ENCODE measurements at places on chromosomes 16 and 17.

GRCh38 chr17:48229936-48230335 is 122.4 kb downstream of the SNX11 start:
- DNase-seq = no peak

DNA sequence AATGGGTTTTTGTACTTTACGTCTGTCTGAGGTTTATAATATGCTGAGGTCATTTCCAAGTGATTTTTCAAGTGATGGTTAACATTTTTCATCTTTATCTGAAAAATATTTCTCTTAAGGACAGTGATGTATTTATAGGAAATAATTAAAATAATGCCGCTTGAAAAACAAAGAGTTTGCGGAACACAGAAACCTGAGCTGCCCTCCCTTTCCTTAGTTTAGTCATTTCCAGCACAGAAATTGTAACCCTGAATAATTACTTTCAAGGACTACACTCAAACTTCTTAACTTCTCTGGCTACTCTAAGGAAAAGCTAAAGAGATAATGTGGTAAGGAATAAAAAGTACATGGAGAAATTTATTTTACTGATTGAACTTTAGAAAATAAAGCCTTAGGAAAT is 54.6 kb downstream of the MRTFB start:
- no peak for DNase-seq

GRCh38 chr16:14302031-14302398 is 230.9 kb downstream of the MRTFB start:
- peak; percentile 40 for DNase-seq

DNA sequence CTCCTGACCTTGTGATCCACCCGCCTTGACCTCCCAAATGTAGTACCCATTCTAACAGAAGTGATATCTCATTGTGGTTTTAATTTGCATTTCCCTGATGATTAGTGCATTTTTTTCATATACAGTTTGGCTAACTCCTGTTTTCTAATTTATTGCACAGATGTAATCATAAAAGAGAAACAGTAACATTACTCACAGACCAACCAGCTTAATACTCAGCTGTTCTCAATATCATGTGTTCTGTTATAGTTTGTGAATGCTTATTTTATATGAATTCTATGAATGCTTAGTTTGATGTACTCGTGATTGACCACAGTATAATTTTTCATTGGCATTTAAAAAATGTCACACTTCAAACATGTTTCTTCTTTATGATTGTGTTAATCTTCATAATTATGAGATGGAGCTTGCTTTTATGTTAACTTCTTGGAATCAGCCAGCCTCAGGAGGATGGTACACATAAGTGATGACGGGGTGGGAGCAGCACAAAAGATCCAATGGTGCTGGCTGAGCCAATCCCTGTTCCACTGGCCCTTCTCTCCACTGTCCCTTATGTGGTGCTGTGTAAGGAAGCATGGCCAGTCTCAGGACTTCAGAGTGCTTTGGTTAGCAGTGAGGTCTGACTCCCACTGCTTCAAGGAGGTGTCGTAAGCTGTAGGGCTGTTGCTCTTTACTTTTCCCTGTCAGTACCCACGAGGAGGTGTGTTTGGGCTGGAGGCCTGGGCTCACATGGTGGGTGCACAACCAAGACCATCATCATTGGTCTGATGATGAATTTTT is 191.0 kb downstream of the SPECC1 start:
- no peak for DNase-seq

DNA sequence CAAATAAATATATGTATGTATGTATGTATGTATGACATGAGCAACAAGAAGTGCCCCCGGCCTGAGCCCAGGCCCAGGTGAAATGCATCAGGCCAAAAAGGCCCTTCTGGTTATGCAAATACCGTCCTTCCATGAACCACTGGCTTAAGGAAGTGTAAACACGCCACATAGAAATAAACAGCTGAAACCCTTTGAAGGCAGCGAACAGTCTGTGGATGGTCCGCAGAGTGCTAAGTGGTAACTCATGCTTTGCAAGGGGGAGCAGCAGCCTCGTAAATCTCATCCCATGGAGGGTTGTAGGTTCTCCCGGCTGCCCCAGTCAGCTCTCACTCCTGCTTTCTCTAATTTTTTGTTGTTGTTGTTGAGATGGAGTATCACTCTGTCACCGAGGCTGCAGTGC is 36.7 kb downstream of the COTL1 start:
- DNase-seq = no peak

- DNase-seq = no peak
Measured at GRCh38 chr17:64686705-64687104, 24.6 kb upstream of the SMURF2 start.

GRCh38 chr16:67029254-67030096 is 526 bp downstream of the CBFB start:
- DNase-seq = peak; percentile 41

DNA sequence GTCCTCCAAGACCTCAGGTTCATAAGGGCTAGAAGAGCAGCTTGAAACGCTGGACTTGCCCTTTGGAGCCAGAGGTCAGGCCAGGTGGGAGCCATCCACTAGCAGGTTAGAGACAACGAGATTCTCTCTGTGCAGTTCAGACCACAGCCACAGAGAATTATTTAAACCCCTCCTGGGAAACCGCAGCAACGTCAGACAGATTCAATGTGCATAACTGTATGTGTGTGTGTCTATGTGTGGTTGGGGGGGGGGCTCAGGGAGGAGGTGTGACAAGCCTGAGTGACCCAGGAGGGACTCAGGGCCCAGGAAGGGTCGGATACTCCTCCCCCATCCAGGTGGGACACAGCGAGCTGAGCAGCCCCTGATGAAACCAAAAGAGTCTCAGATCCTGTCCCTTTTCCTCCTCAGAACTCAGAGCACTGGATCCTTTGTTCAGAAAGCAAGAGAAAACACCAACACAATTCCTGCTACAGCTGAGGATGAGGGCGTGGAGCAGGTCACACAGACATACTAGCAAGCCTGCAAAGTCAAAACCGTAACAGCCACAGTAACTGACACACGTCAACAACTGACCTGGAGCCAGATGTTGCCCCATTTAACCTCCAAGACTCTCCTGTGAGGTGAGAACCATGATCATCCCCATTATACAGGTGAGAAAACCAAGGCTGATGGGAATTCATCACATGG is 66.8 kb downstream of the XYLT1 start:
- DNase-seq = no peak

DNA sequence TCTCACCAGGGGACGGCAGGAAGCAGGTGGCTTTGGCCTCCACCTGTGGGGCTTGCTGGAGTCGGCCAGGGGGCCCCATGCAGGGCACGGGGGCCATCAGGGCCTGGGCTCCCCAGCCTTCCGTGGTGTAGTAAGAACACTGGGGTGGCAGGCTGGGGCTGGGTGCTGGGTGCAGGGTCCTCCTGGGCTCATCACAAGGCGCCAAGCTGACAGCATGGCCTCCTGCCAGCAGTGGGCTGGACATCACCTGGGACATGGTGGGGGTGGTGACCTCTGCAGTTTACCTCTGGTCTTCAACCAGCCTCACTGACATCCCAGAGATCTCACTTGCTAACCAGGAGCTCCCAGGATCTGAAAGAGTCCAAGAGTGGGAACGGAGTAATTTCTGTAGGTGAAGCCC is 5.3 kb downstream of the TNS4 start:
- DNase-seq = no peak

- no peak for DNase-seq
Measured at GRCh38 chr17:48603959-48604769, 622 bp downstream of the HOXB6 start.

DNA sequence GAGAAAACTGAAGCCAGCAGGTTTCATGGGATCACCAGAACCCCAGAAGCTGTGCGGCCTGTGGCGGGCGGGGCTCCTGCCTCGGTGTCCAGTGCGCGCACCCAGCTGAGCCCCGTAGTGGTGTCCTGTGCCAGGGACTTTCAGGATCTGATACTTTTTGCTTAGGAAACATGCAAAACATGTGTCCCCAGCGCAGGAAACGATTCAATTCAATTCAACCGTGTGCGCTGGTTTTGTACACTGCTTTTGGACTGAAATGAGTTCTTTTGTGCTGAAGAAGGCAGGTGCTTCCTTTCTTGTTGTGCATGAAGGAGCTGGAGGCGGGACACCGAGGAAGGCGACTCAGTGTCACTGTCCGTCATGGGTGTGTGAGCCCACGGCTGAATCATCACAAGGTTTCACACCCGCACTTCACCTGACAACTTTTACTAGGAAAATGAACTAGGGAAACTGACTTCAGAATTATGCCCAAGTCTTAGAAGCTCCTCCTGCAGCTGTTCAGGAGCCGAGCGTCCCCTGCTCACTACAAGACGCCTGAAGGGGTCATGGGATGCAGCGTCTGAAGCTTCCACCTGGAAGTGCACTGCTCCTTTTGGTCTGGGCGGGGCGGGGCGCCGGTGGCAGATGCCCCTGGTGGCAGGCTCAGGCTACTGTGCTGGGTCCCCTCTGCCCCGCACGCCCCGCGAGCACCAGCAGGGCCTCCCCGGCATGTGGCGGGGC is 31.4 kb upstream of the ZNF750 start:
- no peak for DNase-seq

DNA sequence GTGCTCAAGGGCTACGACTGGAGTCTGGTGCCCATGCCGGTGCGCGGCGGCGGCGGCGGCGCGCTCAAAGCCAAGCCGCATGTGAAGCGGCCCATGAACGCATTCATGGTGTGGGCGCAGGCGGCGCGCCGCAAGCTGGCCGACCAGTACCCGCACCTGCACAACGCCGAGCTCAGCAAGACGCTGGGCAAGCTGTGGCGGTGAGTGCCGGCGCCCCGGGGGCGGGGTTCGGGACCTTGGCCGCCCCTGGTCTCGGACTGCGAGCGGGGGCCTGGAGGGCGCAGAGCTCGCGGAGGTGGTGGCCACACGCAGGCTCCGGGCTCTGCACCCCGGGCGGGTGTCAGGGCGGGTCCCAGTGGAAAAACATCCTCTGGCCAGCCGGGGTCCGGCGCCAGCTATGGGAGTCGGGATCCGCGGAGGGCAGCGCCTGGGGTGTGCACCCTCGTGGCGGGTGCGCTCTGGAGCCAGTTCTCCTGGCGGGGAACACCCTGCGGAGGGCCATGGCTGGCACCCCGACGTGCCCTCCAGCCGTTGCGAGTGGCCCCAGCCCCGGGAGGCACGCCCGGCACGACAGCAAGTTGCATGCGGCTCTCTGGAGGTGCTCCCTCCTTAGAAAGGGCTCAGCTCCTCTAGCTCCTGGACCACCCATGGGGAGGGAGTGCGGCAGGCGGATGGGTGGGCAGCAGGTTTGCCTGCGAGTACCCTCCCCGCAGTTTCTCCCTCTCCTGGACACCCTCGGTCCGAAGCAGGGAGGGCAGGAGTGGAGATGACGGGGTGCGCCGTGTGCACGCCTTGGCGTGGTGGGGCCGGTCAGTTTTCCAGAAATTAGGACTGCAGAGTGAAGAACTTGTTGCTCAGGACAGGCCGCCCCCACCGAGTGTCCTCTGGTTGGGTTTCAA is 824 bp downstream of the SOX8 start:
- DNase-seq = no peak

DNA sequence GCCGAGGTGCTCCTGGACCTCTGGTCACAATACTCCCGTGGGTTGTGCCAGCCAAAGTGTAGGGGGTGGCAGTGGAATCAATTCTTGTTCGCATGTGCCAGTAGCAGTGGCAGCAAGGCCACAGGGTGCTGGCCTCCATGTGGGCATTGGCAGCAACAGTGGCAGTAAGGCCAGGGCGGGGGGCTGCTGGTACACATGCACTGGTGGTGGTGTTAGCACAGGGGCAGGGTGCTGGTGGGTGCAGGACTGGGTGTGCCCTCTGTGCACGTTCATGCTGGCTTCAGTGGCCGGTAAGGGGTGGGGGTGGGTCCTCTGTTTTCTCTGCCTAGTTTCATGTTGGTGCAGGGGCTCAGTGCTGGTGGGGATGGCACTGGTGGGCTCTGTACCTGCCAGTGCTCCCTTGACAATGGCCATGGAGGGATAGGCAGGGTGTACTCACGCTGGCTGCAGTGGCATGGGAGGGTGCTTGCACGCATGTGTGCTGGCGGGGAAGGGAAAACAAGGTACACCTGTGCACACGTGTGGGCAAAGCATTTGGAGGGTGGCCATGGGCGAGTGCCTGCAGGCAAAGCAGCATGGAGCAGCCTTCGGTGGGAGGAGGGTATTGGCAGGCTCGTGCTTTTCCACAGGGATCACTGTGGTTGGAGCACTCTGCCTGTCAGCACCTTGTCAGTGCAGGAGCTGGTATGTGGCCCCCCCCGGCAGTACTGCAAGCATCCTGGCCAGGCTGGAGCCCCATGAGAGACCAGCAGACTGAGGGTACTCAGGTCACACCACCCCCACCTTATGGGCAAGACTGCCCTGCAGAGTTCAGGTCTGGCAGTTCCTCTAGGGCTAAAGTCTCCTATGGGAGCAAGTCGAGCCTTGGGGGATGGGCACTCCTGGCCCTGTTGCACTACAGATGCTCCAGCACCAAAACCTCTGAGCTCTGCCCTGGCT is 35.8 kb downstream of the NF1 start:
- DNase-seq = no peak

- DNase-seq = no peak
Measured at GRCh38 chr16:83626204-83626603, 181.6 kb upstream of the HSBP1 start.

- DNase-seq = no peak
Measured at GRCh38 chr16:24769806-24770205, 40.4 kb downstream of the TNRC6A start.

- DNase-seq = no peak
Measured at GRCh38 chr17:56824503-56824902, 9.2 kb downstream of the C17orf67 start.

- DNase-seq = peak; percentile 27
Measured at GRCh38 chr17:41975099-41976083, 8.8 kb downstream of the CNP start.

- no peak for DNase-seq
Measured at GRCh38 chr17:34750004-34750403, 170.6 kb downstream of the TMEM132E start.

- DNase-seq = no peak
Measured at GRCh38 chr17:77579682-77580081, 378.8 kb upstream of the TNRC6C start.

DNA sequence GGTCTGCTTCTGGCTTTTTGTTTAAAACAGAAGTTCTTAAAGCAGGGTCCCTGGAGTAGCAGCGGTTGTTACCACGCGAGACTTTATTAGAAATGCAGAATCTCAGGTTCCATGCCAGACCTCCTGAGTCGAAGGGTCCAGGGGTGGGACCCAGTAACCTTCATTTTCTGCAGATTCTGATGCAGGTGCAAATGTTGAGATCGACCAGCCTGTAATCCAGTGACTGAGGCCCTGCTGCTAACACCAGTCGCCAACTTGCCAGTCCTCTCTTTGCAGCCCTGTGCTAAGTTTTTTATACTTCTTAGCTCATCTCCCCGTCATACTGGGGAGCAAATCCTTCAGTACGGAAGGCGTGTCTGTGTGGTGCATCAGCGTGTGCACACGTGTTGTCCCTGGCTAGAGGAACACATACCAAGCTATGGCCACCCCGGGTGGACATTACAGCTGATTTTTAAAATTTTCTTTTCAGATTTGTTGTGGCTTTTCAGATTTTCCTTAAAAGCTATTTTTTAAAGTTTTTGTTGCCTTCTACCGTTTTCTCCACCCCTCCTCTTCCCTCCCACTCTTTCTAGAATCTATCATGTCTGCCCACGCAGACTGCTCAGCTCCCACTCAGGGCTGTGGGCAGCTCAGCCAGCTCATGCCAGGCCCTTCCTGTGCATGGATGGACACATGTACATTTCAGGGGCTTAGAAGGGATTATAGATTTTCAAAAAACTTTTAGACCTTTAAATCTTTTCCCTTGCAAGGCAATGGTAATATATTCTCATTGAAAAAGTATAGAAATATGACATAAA is 57.7 kb downstream of the MEAK7 start:
- DNase-seq = no peak

GRCh38 chr16:77553130-77553529 is 118.3 kb upstream of the ADAMTS18 start:
- no peak for DNase-seq
